Skeletal muscle cell (primary cell): ENCODE measurements at places on chromosomes 11 and 22.

GRCh38 chr22:29901354-29901753 lies 18.4 kb downstream of the MTMR3 start:
- no peak for DNase-seq

DNA sequence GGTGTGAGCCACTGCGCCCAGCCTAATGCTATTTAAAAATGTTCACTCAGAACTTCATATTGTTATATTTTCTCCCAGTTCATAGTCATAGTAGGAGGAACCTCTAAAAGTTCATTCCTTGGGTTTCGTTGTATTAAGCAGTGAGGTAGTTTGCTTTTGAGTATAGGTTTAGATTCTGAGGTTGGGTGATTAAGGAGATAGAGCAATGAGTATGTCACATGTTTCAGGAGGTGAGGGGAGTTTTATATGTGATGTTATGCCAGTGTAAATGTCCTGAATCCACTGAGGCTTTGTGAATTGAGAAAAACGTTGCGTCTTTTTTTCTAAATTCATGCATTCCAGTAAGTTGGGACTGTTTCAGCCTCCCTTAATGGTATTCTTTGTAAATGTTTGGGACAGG lies 4.2 kb downstream of the UBE2L3 start:
- DNase-seq, result no peak

- DNase-seq, result no peak
Measured at GRCh38 chr11:100759856-100760255, 72.8 kb downstream of the ARHGAP42 start.

GRCh38 chr22:45462034-45462655 lies 40.5 kb upstream of the FBLN1 start:
- no peak for DNase-seq

DNA sequence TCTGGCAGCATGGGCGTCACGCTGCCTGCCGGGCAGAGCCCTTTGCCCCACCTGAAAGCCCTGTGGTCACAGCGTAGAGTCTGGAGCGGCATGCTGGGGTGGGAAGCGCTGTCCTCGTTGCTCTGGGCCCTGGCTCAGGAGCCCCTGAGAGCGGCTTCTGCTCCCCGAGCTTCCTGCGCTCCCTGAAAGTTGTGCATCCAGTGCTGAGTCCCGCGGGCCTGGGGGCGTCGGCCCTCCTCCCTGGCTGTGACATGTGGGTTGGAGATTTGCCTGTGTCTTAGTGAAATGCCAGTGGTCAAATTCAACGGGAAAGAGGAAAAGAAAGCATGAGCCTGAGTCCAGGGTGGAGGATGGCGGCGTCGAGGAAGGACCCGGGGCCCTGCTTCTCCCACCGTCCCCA lies 1208.0 kb downstream of the BRD1 start:
- DNase-seq, result no peak

- DNase-seq, result no peak
Measured at GRCh38 chr11:73206801-73207200, 11.3 kb upstream of the P2RY2 start.

DNA sequence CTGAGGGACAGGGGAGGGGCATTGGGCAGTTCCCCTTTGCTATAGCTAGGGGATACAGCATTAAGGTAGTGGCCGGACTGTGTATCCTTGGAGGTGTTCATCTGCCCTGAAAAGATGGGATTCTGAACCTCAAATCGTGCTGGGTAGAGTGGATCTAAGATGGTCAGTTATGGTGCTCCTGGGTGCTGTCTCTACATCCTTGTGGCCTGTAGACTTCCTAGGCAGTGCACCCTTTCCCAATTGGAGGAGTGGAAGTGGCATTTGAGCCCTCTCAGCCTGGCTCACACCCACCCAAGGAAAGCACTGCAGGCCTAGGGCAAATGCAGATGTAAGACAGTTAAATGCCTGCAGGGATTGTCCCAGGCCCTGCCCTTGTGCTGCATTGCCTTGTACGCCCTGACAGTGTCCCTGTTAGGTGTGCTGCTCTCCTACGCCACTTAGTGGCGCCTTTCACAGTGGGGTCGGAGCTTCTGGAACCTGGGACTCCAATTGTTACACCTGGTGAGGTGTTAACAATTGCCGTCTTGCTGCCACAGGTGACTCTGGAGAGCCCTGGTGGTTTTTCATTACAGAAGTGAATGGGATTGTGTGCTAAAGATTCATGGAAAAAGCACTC lies 35.0 kb downstream of the PPFIBP2 start:
- DNase-seq, result no peak

DNA sequence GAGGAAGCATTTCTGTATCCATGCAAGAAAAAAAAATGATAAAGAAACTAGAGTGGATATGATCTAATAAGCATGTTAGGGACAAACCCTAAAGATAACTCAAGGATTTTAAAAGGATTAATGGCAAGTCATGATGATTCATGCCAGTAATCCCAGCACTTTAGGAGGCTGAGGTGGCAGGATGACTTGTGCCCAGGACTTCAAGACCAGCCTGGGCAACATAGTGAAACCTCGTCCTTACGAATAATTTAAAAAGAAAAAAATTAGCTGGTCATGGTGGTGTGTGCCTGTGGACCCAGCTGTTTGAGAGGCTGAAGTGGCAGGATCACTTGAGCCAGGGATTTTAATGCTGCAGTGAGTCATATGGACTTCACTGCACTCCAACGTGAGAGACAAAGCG lies 145.5 kb upstream of the BLID start:
- no peak for DNase-seq

- no peak for DNase-seq
Measured at GRCh38 chr11:6694229-6694535, 11.0 kb upstream of the MRPL17 start.

DNA sequence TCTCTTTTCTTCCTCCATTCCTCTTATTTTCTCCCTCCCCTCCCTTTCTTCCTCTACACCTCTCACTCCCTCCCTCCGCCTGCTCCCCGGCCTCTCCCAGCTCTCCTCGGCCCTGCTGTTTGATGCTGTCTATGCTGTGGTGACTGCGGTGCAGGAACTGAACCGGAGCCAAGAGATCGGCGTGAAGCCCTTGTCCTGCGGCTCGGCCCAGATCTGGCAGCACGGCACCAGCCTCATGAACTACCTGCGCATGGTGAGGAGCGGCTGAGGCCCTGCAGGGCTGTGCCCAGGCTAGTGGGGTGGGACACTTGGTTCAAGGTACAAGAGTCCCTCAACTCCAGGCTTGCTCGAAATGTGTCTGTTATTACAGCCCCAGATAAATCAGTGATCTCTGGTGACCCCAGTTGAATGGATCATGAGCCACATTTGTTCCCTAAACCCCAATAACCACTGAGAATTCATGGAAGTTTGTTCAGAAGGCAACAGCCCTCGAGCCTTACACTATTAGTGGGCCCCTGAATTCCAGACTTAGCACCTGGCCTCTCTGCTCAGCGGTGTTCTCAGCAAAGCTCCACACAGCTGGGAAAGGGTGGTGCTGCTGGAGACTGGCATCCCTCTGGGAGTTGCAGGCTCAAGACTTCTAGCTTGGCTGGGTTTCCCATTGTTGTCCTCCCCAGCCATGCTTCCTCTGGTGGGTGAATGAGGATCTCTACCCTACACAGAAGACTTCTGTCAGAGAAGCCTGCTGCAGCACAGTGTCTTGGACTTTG lies 149.8 kb upstream of the TBCEL start:
- DNase-seq, result no peak

DNA sequence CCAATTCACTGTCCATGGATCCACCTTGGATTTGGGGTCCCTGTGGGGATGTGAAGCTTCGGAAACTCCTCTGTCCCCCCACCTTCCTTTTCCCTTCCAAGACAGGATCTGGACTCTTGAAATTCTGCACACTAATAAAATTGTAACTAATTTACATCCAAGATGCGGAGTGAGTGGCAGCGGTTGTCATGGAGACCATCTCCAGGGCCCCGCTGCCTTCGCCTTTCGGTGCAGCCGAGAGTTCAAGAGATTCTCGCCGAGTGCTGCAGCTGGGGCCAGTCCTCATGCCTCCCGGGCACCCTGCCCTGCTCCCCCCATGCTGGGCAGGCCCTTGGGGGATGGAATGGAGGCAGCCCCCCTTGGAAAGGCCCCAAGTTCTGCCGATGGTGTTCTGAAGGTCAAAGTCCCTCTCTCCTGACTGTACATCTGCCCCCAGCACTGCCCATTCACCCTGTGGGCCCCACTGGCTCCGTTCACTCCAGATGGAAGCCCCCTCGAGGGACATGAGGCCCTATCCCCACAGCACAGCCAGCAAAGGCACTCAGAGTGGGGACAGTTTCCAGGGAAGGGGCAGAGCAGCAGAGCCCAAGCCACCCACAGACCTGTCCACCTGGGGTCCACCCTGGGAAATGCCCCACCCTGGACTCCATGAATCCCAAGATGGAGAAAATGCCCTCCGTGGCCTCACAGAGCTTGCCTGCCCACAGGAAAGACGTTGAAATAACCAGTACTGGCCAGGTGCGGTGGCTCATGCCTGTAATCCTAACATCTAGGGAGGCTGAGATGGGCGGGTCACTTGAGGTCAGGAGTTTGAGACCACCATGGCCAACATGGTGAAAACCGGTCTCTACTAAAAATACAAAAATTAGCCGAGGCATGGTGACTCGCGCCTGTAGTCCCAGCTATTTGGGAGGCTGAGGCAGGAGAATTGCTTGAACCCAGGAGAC lies 25.9 kb downstream of the IGLL1 start:
- no peak for DNase-seq

- no peak for DNase-seq
Measured at GRCh38 chr11:5847711-5848110, 6.0 kb upstream of the OR52E6 start.

DNA sequence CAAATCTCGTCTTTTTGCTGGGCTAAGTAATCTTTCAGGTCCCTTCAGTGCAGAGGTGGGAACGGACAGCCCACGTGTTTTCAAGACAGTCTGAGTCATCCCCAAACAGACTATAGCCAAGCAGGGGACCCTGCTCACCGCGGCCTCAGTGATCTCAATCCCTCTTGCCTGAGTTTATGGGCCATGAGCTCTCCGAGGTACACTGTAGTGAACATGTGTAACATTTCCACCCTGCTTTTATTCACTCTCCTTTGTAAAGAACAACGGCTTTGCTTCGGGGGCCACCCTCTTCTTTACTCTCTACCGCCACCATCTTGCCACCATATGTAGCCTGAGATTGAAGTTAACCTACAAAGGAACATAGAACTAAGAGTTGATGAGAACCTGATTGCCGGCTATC lies 11.5 kb upstream of the KCTD14 start:
- no peak for DNase-seq

GRCh38 chr11:115077740-115078139 lies 399.4 kb downstream of the NXPE2 start:
- DNase-seq, result no peak

DNA sequence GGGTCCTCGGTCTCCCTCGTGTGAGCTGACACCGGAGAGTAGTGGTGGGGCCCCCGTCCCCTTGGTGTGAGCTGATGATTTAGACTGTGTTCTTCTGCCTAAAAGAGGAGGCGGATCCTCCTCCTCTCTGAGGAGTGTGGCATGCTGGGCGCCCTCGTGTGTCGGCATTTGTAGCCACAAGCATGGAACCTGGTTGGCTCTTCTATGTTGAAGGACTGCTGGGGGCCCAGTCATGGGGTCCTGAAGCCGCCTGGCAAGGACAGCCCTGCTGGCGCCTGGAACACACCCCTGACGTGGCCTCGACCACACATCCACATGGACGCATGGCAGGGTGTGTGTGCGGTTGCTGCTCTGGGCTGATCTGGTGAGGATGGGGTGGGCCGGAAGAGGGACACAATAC lies 50.2 kb downstream of the AP2A2 start:
- no peak for DNase-seq

GRCh38 chr11:91926965-91927364 lies 297.7 kb upstream of the FAT3 start:
- DNase-seq, result peak; percentile 19

GRCh38 chr22:25045159-25045558 lies 92.6 kb downstream of the KIAA1671 start:
- DNase-seq, result no peak
